ENCODE measurements at places on chromosomes 12 and 14. TPM values are rescaled to one million over a fixed set of nuclear protein-coding genes. Genes with fewer than 3 reads are reported as not detected.

GRCh38 chr12:132235116-132235820, 91.0 kb downstream of the NOC4L start:
- no peak overlapping the region for H3K27ac ChIP-seq
- H3K4me3 ChIP-seq, result no peak overlapping the region
- H3K36me3 ChIP-seq, result no peaks in the 10 kb centered on the region
- peaks cover 9% of the 10 kb centered on the region for H3K4me1 ChIP-seq
- no peaks in the 10 kb centered on the region for H3K27me3 ChIP-seq

The FAM90A1 gene
- total RNA-seq, result not detected

GRCh38 chr14:47949006-47949405, 273.6 kb upstream of the MDGA2 start:
- no peak overlapping the region for H3K4me3 ChIP-seq
- DNase-seq, result no peak
- no peak overlapping the region for H3K27ac ChIP-seq
- H3K36me3 ChIP-seq, result no peaks in the 10 kb centered on the region
- no peaks in the 10 kb centered on the region for H3K4me1 ChIP-seq

GRCh38 chr12:27385766-27386564, 53.3 kb downstream of the BMAL2 start:
- H3K4me1 ChIP-seq, result peaks cover 3% of the 10 kb centered on the region
- H3K27ac ChIP-seq, result no peak overlapping the region
- no peak for DNase-seq

DNA sequence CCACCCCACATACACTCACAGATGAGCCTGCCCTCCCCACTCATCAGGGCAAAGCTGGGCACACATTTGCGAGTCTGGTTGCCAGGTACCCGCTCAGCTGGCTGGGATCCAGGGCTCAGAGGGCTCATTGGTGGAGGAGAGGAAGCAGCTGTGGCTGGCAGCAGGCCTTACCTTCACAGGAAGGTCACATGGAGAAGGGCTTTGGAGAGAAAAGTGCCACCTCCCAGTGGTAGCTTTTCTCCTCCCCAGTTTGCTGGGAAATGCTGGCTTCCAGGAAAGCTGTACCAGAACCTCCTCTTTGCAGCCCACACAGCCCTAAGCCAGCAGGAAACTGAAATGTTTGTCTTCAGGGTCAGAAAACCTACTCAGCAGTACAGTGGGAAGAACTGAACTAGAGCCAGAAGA, 55.6 kb downstream of the LGMN start:
- H3K27me3 ChIP-seq, result peaks cover 14% of the 10 kb centered on the region
- no peaks in the 10 kb centered on the region for H3K36me3 ChIP-seq
- H3K27ac ChIP-seq, result peak overlapping the region; percentile 84
- DNase-seq, result no peak

GRCh38 chr12:45663455-45663854, 66.1 kb upstream of the ARID2 start:
- H3K4me1 ChIP-seq, result peaks cover 2% of the 10 kb centered on the region
- no peak for DNase-seq
- peaks cover 2% of the 10 kb centered on the region for H3K36me3 ChIP-seq
- H3K27ac ChIP-seq, result no peak overlapping the region

GRCh38 chr14:99899578-99900178, 106.5 kb downstream of the EML1 start:
- H3K27me3 ChIP-seq, result peaks cover 16% of the 10 kb centered on the region
- H3K4me1 ChIP-seq, result no peaks in the 10 kb centered on the region
- H3K27ac ChIP-seq, result no peak overlapping the region
- no peak for DNase-seq

The CCDC177 gene
- total RNA-seq, result not detected

GRCh38 chr12:6354495-6355393, 12.9 kb upstream of the TNFRSF1A start:
- DNase-seq, result no peak
- no peak overlapping the region for H3K4me3 ChIP-seq
- peaks cover 16% of the 10 kb centered on the region for H3K4me1 ChIP-seq
- peaks cover 21% of the 10 kb centered on the region for H3K27me3 ChIP-seq
- no peak overlapping the region for H3K27ac ChIP-seq
- peaks cover 4% of the 10 kb centered on the region for H3K36me3 ChIP-seq

DNA sequence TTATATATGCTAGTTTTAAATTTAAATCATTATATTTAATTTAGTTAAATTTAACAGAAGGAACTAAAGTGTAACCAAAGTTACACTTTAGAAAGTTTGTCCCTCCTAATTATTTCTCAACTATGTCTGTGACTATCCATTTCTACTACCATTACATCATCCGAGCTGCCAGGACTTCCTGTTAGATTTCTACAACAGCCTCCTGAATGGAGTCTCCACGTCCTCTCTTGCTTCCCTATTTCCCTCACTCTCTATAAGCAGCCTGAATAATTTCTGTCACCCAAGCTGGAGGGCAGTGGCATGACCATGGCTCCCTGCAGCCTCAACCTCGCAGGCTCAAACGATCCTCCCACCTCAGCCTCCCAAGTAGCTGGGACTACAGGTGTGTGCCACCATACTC, 84.1 kb downstream of the TTC7B start:
- H3K27me3 ChIP-seq, result peaks cover 15% of the 10 kb centered on the region
- no peak overlapping the region for H3K4me3 ChIP-seq
- H3K36me3 ChIP-seq, result peaks cover 3% of the 10 kb centered on the region
- no peak overlapping the region for H3K27ac ChIP-seq
